Prostate gland (tissue), 2 donors: ENCODE measurements at places on chromosomes 13 and 19.

- no peaks in the 10 kb centered on the region for H3K4me1 ChIP-seq
- DNase-seq: no peak
- H3K27me3 ChIP-seq: no peaks in the 10 kb centered on the region
- H3K4me3 ChIP-seq: no peak overlapping the region
- no peaks in the 10 kb centered on the region for H3K36me3 ChIP-seq
These were observed 429.3 kb downstream of the DIAPH3 start for GRCh38 chr13:59734393-59734792.

DNA sequence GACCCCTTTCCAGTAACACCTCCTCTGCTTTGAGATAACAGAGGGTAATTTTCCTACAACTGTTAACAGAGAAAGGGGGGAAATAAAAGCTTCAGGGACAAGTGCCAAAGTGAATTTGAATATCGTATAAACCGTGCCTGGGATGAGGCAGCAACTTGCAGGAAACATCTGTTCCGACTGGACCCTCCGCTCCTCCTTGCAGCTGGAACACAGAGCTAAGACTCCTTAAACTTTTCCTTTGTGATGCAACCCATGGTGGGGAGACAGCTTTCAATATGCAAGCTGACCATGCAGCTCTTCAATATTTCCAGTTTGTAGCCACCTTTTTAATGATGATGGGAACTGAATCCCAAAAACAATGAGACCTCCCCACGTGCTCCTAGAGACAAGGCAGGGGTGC, 432.6 kb downstream of the ZNF536 start:
- no peaks in the 10 kb centered on the region for H3K27me3 ChIP-seq
- no peaks in the 10 kb centered on the region for H3K36me3 ChIP-seq
- no peak overlapping the region for H3K27ac ChIP-seq
- DNase-seq: no peak
- H3K4me1 ChIP-seq: no peaks in the 10 kb centered on the region

DNA sequence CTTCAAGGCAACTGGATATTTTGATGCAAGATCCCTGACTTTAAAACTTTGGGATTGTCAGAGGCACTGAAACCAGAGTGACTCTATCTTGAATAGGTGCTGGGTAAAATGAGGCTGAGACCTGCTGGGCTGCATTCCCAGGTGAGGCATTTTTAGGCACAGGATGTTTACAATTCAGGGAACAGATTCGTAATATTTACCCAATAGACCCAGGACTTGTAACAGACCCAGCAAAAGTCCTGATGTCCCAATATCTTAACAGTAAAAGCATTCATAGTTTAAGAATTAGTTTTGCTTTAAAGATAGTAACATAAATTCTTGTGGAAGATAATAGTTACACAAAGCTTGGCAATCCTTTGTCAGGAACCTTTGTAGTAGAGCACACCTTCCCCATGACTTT, 166.2 kb downstream of the FGF14 start:
- DNase-seq: no peak
- H3K27me3 ChIP-seq: no peaks in the 10 kb centered on the region
- H3K36me3 ChIP-seq: no peaks in the 10 kb centered on the region
- H3K4me1 ChIP-seq: no peaks in the 10 kb centered on the region

DNA sequence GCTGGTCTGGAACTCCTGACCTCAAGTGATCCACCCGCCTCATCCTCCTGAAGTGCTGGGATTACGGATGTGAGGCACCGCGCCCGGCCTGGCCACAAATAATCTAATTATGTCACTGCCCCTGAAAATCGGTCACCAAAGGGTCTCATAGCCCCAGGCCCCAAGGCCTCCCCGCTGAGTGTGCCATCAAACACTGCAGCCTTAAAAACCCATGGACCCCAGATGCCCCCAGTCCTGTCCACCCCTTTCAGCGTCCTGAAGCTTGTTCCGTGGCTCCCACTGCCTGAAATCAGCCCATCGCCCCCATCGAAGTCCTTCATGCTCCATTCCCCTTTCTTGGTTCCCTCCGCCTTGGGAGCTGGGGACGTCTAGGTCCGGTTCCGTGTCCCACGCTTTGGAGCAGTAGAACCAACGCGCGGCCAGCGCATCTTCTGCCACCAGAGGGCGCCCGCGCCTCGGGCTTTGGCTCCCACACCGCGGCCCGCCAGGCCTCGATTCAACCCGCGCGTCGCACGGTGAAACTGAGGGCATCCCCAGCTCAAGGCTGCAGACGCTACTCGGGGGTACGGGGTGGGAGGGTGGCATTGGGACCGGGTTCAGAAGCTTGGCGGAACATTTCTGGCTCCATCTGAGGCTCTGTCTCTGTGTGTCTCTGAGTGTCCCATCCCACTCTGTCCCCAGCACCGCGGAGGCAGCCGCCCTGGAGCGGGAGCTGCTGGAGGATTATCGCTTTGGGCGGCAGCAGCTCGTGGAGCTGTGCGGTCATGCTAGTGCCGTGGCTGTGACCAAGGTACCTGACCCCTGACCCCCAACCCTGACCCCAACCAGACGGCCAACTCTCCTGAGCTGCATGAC, 3.5 kb downstream of the YJEFN3 start:
- no peaks in the 10 kb centered on the region for H3K36me3 ChIP-seq
- no peaks in the 10 kb centered on the region for H3K27me3 ChIP-seq
- H3K4me1 ChIP-seq: no peaks in the 10 kb centered on the region
- H3K4me3 ChIP-seq: no peak overlapping the region
- H3K27ac ChIP-seq: no peak overlapping the region

- DNase-seq: no peak
- H3K27ac ChIP-seq: no peak overlapping the region
- no peaks in the 10 kb centered on the region for H3K36me3 ChIP-seq
These were observed 313.4 kb upstream of the TMTC4 start for GRCh38 chr13:100987948-100988347.

GRCh38 chr19:28396287-28396831, 816.6 kb downstream of the UQCRFS1 start:
- no peaks in the 10 kb centered on the region for H3K27me3 ChIP-seq
- H3K4me3 ChIP-seq: no peak overlapping the region
- H3K27ac ChIP-seq: no peak overlapping the region

- H3K4me1 ChIP-seq: peaks cover 12% of the 10 kb centered on the region
- no peak overlapping the region for H3K4me3 ChIP-seq
- no peaks in the 10 kb centered on the region for H3K27me3 ChIP-seq
- H3K36me3 ChIP-seq: peaks cover 7% of the 10 kb centered on the region
These were observed 2.1 kb downstream of the DDX49 start for GRCh38 chr19:18921593-18921992.

DNA sequence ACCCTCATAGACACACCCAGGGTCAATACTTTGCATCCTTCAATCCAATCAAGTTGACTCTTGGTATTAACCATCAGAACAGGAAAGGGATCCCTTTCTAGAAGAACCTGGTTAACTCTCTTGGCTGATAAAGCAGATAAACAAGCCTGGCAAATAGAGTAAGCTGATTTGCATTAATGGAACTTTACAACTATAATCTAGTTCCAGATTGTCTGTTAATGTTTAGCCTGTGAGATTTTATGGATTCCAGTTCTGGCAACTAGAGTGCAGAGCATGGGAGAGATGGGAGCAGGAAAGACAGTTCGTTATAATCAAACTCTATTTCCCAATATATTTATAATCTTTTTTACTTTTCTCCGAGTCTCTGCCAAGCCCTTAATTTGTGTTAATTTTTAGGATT, 272.6 kb upstream of the KLHL1 start:
- no peak for DNase-seq
- H3K27ac ChIP-seq: peak overlapping the region; percentile 2
- peaks cover 2% of the 10 kb centered on the region for H3K4me1 ChIP-seq
- H3K4me3 ChIP-seq: no peak overlapping the region
- H3K36me3 ChIP-seq: no peaks in the 10 kb centered on the region

GRCh38 chr19:3708207-3708931, at the start of gene TJP3:
Gene TJP3 (plus strand): TSS chr19:3708384. CDS start chr19:3728433, 20,049 bp downstream.
- DNase-seq: peak; percentile 69
- H3K36me3 ChIP-seq: no peaks in the 10 kb centered on the region
- H3K27ac ChIP-seq: peak within 1 kb of the TSS; percentile 83

DNA sequence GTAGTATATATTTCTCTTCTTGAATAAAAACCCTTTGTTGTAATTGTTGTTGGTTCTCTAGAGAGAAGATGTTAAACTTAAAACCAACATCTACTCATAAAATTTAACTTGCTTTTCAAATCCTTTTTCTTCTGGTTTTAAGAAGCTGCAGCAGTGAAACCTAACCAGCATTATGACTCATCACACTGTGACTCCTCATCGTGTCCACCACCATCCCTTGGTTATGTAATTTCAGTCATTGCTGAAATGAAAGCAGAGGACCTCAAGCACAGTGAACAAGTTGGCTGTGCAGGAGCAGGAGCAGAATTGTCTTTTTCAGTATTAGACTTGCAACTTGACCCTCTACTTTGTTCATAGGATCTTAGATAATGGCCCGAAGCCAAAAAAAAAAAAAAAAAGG, 64.9 kb upstream of the HTR2A start:
- no peak overlapping the region for H3K4me3 ChIP-seq
- DNase-seq: no peak
- no peaks in the 10 kb centered on the region for H3K4me1 ChIP-seq
- H3K36me3 ChIP-seq: no peaks in the 10 kb centered on the region
- H3K27me3 ChIP-seq: no peaks in the 10 kb centered on the region
- H3K27ac ChIP-seq: no peak overlapping the region

DNA sequence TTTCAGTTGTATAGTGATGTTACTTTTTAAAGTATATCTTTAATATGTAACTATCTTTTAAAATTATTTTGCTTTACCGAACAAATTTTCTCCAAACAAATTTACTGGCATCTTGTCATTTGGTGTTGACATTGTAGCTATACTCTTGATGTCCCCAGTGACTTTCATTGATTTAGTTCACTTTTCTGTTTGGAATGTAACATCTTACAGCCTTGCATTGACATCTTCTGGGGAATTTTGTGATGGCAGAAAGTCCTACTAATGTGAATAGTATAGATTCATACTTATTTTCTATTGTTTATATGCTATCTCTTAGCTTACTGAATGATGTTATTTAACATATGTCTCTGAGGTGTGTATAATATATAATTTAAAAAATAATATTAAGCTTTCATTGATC, 800.9 kb upstream of the ATXN8OS start:
- no peak overlapping the region for H3K4me3 ChIP-seq
- H3K27me3 ChIP-seq: no peaks in the 10 kb centered on the region
- H3K27ac ChIP-seq: no peak overlapping the region

DNA sequence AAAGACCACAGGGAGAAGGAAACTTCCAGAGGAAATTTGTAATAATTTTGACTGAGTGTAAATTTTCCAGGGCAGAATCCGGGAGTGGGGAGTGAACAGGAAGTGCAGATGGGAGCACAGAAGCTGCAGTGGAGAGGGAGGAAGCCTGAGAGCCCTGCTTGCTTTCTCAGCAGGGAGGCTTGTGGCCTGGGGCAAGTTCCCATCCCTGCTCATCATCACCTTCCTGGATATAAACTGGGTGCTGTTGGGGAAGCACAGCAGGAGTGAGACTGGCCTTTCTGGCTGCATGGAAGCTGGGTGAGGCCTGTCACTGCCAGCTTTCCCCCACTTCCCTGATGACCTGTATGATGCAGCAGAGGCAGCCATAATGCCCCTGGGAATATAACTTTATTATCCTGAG, 532.9 kb downstream of the SLITRK6 start:
- H3K4me3 ChIP-seq: no peak overlapping the region
- no peaks in the 10 kb centered on the region for H3K36me3 ChIP-seq
- no peak overlapping the region for H3K27ac ChIP-seq
- no peaks in the 10 kb centered on the region for H3K27me3 ChIP-seq

- no peak for DNase-seq
- H3K36me3 ChIP-seq: no peaks in the 10 kb centered on the region
- H3K4me1 ChIP-seq: no peaks in the 10 kb centered on the region
- H3K4me3 ChIP-seq: no peak overlapping the region
These were observed 3.9 kb downstream of the WDR62 start for GRCh38 chr19:36058481-36059179.

GRCh38 chr13:91546900-91547299, 148.5 kb downstream of the GPC5 start:
- no peaks in the 10 kb centered on the region for H3K36me3 ChIP-seq
- no peak for DNase-seq
- H3K27me3 ChIP-seq: no peaks in the 10 kb centered on the region

GRCh38 chr19:6720369-6721137, at the start of gene C3:
Gene C3 (minus strand): TSS chr19:6720650. CDS start chr19:6720589, 61 bp downstream.
- no peak within 1 kb of the TSS for H3K4me3 ChIP-seq
- H3K4me1 ChIP-seq: no peaks in the 10 kb centered on the region
- no peak for DNase-seq
- H3K27me3 ChIP-seq: no peaks in the 10 kb centered on the region
- no peaks in the 10 kb centered on the region for H3K36me3 ChIP-seq

- H3K27ac ChIP-seq: no peak overlapping the region
- no peaks in the 10 kb centered on the region for H3K27me3 ChIP-seq
- H3K4me3 ChIP-seq: no peak overlapping the region
- no peaks in the 10 kb centered on the region for H3K36me3 ChIP-seq
- no peaks in the 10 kb centered on the region for H3K4me1 ChIP-seq
- DNase-seq: no peak
These were observed 1658.6 kb downstream of the OLFM4 start for GRCh38 chr13:54687173-54687572.

GRCh38 chr13:48132961-48133360, 38.1 kb upstream of the MED4 start:
- no peaks in the 10 kb centered on the region for H3K27me3 ChIP-seq
- no peaks in the 10 kb centered on the region for H3K36me3 ChIP-seq
- DNase-seq: no peak

DNA sequence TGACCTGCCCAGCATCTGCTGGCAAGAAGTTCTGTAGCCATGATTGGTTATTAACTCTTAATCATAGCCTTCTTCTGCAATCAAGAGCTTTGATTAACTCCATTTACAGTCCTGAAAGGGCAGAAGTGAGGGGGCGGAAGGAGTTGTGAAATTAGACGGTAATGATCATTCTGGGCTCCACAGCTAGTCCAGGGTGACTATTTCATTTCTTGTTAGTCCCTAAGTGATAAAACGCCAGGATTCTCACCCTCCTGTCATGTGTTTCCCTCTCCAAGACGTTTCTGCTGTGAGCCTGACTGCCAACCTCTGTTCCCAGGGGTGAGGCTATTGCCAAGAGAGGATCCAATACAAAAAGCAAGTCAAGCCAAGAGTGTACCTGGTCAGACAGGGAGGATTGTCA, 155.9 kb upstream of the IPO5 start:
- H3K36me3 ChIP-seq: no peaks in the 10 kb centered on the region
- no peaks in the 10 kb centered on the region for H3K27me3 ChIP-seq
- DNase-seq: no peak
- no peaks in the 10 kb centered on the region for H3K4me1 ChIP-seq

DNA sequence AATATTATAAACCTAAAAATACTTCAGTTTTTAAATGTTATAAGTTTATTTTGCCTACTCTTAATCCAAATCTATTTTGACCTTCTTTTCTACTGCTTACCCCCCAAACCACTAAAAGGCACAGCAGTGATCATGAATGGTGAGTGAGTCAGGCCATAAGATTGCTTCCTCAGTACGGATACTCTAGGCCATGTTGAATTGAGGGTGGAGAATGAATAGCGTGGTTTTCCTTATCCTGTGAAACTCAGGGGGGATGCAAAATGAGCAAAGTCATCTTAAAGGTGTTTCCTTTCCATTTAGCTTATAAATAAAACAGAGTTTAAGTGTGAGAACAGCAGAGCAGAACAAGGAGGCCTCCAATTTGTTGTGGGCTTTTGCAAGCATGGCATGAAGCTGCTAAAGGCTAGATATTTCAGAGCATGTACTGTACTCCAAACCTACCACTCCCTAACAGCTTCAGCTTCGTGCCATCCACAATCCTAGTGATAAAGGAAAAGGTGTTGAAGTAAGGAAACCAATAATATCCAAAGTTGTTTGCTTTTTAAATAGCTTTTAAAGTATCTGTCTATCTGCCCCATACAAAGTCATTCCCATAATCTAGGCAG, 25.0 kb downstream of the SERPINE3 start:
- no peak overlapping the region for H3K4me3 ChIP-seq
- no peak for DNase-seq
- H3K27ac ChIP-seq: no peak overlapping the region

GRCh38 chr19:35002037-35002535, 2.0 kb downstream of the GRAMD1A start:
- H3K36me3 ChIP-seq: no peaks in the 10 kb centered on the region
- no peak overlapping the region for H3K4me3 ChIP-seq
